ENCODE measurements at places on chromosomes 3 and 15.

- DNase-seq = no peak
Observed at GRCh38 chr15:73335026-73335425, 33.7 kb downstream of the HCN4 start.

- no peak for DNase-seq
Observed at GRCh38 chr15:100098705-100099104, 243.1 kb downstream of the ADAMTS17 start.

DNA sequence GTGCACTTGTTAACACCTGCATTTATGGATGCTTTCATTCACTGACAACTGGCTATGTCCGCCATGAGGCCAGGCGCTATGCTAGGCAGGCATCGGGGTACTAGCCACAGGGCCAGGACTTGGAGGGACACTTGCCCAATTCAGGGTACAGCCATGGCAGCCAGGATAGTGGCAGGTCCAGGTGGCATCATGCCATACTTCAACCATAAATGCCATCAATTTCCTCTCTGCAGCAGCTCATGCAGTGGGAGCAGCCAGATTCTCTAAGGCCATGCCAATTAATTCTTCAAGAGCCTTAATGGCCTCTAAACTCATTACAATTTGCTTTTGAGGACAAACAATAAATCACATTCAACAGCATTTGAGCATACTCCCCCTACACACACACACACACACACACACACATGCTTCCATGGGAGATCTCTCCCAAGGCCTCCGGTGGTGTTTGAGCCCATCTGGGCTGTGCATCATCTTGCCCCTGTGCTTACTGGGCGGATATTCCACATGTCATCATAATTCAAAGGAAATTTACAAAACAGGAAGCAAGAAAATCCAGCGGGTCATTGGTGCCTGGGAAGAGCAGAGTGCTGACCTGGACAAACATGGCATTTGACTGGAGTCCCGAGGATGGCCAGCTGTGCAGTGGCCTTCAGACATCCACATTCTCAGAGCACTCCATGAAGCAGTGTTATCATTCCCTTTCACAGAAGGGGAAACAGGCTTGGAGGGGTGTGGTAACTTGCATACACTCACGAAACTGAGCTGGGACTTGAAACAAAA is 109.1 kb downstream of the IQSEC1 start:
- DNase-seq = no peak

GRCh38 chr3:30707825-30708224 is 101.4 kb downstream of the TGFBR2 start:
- no peak for DNase-seq

- DNase-seq = peak; percentile 86
Observed at GRCh38 chr3:50272911-50273688, 4.2 kb downstream of the SEMA3B start.

- peak; percentile 70 for DNase-seq
Observed at GRCh38 chr3:168061332-168061996, 34.3 kb downstream of the GOLIM4 start.

DNA sequence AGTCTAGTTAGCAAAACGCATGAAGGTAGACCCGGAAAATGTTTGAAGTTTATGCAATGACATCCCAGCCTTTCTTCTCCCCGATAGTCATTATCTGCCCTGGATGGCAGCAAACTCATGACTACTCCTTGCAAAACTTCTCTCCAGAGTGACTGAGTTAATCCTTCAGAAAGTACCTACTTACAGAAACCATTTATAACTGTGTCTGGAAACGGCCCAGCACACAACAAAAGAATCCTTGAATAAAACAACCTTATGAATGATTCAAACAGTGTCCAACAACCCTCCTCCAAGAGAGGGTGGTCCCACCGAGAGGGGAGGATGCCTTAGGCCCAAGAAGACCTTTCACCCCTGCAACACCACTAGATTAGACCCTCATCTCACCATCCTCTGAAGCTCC is 14.2 kb downstream of the ST8SIA2 start:
- no peak for DNase-seq

- no peak for DNase-seq
Observed at GRCh38 chr15:65873256-65873655, 4.0 kb downstream of the RAB11A start.

DNA sequence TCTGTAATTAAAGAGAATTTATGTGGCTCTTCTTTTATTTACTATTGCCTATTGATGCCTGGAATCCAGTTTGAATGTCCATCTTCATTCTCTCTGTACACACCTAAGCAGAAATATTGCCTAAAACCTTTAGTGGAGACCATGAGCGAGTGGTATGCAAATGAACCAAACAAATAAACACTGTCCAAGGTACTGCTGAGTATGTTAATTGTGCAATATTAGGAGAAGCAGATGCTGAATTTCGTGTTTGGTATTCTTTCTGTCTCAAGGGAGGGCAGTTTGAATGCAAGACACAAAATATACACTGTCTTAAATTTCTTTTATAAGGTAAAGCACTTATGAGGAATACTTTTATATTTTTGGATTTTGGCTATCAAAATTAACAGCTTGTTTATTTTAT is 440.9 kb downstream of the RBMS3 start:
- no peak for DNase-seq

GRCh38 chr3:56469141-56469540 is 874 bp upstream of the ERC2 start:
- no peak for DNase-seq

DNA sequence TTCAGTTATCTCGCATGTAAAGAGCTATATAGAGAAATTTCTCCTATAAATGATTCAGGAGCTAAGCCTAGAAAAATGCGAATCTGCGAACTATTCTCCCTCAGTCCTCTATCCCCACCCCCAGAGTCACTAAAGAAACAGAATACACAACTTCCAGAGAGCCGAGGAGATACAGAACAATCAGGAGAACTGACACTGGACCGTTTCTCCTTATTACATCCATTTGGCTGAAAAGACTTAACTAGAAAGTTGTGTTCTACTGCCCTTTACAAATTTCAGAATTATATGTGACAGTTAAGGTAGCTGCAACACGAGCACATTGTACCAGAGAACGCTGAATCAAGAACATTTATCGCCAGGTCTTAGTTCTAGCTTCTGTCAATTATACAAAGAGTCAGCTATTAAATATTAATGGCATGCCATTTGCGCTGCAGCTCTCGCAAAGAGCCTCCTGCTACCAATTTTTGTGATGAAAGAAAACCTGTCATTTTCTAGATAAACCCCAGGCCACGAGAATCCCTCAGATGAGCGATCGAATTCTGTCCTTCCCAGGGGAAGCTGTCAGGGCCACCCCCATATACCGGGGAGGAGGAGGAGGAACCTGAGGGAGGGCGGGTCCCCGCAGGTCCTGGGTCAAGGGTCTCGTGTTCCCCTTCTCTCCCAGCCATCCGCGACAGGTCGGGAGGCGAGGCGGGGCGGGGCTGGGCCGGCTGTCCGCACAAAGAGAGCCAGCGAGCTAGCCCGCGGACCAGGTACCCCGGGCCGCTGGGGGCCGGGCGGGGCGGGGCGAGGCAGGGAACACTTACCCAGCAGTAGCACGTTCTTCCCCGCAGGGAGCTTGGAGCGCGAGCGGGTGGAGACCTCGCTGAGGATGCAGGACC is 878 bp downstream of the DYNC1LI1 start:
- DNase-seq = peak; percentile 40

DNA sequence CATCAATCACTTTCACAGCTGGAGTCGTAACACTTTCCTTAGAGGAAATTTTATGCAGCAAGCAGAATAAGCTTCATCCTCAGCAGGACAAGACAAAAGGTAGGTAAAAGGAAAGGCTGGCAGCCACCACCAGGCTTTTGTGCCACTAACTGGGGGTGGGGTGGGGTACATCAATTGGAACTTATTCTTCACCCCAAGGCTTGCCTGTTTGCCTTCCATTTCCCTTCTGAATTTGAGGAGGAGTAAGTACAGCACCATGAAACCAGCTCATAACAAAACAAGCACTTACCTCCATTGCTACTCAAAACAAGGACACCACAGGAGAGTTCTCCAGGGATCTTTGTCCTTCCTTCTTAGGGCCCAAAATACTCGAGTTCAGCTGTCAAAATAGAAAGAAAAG is 296.8 kb downstream of the ARRDC4 start:
- DNase-seq = no peak

GRCh38 chr15:65985387-65985786 is 116.1 kb downstream of the RAB11A start:
- no peak for DNase-seq

DNA sequence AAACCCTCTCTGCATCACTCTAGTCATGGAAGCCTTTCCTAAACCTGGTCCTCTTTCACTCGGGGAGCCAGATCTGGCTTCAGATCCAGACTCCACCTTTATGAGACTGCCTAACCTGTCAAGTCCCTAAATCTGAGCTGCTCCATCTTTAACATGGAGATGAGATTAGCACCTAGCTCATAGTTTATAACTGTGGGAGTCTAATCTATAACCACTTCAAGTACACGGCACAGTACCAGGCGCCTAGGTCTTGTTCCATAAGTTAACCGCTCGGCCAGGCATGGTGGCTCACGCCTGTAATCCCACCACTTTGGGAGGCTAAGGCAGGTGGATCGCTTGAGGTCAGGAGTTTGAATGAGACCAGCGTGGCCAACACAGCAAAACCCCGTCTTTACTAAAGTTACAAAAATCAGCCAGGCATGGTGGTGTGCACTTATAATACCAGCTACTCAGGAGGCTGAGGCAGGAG is 30.3 kb downstream of the TPM1 start:
- DNase-seq = no peak

DNA sequence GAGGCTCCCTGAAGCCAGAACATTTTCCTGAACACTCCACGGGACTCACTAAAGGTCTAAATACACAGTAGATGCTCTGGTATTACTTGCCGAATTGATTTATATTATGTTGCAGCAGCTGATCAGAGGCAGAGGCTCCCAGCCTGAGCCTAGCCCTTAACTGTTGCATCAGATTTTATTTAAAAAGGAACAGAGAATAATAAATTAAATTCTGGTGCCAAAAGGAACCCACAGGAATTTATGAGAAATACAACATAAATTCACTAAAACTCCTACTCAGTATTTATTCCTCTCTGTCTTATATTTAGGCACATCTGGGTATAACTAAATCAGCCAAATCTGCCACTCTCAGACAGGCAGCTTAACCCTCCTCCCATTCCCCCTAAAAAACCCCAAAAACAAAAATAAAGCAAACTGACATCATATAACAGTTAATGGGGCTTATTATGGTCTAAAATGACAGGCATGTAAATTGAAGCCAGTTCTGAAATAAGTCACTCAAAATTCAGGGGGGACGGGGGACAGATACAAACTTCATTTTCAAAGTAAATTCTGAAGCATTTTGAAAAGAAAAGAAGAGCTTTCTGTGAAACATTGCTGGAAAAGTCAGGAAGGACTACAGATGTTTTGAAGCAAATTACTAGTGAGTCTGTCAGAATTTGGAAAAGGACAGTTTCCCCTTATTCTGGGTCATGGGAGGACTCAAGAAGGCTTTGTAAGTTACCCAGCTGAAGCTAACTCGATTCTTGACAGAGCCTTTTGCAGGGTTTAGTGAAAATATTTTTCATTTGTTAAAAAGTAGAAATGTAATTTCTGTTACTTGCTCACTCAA is 53.8 kb upstream of the CORO2B start:
- DNase-seq = no peak

- DNase-seq = no peak
Observed at GRCh38 chr15:65832549-65833364, 36.5 kb upstream of the RAB11A start.

DNA sequence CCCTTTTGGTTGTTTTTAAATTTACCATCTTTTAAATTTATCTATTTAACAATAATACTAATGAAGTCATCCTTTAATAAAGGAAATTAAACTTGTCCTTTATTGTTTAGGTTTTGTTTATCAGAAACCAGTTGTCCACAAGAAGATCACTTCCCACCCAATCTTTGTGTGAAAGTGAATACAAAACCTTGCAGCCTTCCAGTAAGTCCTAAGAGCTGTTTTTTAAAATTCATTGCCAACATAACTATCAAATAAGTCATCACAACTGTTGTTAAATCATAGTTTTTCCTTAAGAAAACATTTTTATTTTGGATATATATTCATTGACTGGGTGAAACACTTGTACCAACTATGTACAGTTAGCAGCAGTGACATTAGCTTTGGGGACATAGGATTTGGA is 59.4 kb downstream of the CALML4 start:
- DNase-seq = no peak

DNA sequence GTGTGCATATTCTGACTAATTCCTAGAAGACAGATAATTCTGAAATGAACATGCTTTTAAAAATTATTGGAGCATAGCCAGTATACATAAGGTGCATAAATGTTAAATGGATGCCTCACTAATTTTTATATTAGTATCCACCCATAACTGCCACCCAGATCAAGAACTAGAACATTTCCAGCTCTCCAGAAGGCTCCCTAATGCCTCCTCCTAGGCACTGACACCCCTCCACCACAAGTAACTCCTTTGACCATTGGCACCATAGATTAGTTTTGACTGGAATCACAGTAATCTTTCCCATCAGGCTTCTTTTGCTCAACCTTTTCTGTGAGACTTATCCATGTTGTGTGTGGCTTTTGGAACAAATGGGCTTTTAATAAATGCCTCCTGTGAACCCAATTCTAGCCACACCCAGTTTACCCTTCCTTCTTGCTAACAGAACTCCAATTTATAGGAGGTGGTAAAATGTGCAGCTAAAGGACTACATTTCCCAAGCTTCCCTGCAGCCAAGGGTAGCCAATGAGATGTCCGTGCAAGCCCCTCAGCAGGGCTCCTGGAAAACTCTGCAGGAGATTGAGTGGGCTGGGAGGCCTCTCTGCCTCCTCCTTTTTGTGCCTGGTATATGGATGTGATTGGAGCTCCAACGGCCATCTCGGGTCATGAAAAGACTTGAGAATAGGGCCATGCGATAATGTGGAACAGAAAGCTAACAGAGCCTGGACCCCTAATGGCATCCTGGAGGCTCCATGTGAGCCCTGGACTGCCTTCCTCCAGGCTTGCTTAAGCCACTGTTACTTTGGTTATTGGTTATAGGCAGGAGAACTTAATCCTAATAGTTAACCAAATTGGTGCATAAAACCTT is 322.6 kb upstream of the TLE3 start:
- no peak for DNase-seq

GRCh38 chr3:113531826-113532697 is at the start of gene SIDT1:
SIDT1 (plus strand) TSS chr3:113532555; CDS start chr3:113533022, 467 bp downstream.
- peak; percentile 89 for DNase-seq

GRCh38 chr15:38758043-38758442 is 193.4 kb upstream of the RASGRP1 start:
- DNase-seq = no peak
